ENCODE measurements at places on chromosomes 3 and 15.
A peak's percentile ranks its signal among the peaks of the same experiment; 100 is the strongest.

GRCh38 chr3:105836533-105836932 lies 32.3 kb downstream of the CBLB start:
- no peak for DNase-seq

- DNase-seq: no peak
Measured at GRCh38 chr3:2476996-2477395, 378.3 kb downstream of the CNTN4 start.

- peak; percentile 85 for DNase-seq
Measured at GRCh38 chr3:43180027-43180426, 74.1 kb upstream of the POMGNT2 start.

DNA sequence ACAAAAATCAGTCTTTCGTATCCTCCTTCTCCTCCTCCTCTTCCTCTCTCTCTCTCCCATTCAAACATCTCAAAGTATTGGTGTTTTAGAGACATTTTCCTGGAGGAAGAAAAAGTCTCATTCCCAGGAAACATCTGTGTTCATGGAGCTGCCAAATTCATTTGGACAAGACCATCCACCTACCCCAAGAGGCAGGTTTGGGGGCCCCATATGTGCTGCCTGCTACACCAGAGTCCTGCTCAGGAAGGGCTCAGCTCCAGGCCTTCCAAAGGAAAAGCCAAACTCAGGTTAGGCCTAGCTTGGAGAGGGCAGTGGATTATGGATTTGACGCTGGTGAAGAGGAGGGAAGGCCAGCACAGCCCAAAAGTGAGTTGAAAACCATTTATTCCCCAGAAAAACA lies 131.2 kb downstream of the SRGAP3 start:
- DNase-seq: no peak

GRCh38 chr3:195754141-195754540 lies 33.4 kb downstream of the MUC20 start:
- no peak for DNase-seq

DNA sequence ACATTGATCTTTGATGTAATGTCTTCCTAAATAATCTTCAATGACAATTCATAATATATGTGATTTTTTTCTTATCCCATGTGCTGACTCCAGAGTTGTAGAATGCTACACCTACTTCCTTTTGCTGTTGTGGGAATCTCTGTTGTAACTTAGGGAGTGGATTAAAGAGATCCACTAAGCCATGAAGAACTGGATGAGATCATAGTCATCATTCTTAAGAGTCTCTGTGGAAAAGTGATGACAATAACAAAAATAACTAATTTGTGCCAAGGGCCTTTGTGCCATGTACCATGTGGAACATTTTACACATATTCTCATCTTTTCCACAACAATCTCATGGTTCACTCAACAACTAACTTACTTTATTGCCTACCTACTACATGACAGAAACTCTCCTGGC lies 162.9 kb upstream of the PDZRN3 start:
- DNase-seq: no peak

DNA sequence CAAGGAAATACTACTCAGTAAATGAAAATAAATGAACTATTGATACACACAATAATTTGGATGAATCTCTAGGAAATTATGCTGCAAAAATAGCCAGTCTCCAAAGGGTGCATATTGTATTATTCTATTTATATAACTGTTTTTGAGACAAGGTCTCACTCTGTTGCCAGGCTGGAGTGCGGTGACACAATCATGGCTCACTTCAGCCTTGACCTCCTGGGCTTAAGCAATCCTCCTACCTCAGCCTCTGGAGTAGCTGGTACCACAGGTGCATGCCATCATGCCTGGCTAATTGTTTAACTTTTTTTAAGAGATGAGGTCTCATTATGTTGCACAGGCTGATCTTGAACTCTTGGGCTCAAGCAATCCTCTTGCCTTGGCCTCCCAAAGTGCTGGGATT lies 12.5 kb downstream of the KLHDC8B start:
- no peak for DNase-seq

DNA sequence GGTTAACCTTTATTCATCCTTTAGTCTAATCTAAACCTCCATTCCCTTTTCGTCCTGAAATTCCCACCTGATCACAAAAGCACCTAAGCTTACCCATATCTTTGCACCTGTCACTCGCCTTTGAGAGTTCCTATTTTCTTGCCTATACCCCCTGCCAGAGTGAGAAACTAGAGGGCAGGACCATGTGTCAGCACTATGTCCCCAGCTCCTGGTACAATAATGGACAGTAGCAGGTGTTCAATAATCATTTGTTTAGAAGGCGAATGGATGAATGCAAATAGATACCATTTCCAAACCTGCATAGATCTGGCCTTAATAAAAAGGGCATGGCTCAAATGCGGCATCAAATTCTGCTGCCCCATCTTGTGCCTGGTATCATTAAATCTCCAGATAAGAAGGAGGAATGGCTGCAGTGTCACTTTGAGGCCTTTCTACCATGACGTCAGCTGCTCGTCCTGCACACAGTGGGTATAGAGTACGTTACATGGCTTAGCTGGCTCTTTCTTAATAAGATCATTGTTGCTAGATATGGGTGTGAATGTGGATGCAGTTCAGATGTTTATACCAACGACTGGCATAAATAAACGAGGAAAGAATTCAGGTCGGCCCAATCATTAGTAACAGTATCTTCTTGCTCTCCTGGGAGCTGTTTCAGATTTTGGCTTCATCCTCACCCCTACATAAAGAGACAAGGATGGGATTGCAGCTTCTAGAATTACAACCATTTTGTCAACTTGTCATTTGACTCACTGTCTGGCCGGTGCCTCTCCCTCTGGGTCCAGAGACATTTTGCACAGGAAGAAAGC lies 148.7 kb downstream of the RORA start:
- DNase-seq: no peak

GRCh38 chr3:162586591-162586990 lies 1090.0 kb downstream of the OTOL1 start:
- no peak for DNase-seq

DNA sequence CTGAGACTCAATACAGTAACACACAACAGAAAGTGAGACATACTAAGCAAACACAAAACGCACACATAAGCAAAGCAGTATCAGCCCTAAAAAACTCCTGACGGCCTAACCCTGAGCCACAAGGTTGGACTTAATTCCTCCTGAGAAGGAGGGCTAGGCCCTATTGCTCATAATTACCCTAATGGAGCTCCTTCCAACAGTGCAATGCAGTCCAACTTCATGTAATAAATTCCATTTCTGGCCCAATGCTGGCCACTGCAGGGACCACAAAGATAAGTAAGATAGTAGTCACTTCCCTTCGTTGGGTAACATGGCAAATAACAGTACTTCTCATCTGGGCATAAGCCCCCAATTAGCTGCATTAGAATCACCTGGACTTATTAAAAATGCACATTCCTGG lies 4.2 kb downstream of the VPS39 start:
- DNase-seq: no peak

DNA sequence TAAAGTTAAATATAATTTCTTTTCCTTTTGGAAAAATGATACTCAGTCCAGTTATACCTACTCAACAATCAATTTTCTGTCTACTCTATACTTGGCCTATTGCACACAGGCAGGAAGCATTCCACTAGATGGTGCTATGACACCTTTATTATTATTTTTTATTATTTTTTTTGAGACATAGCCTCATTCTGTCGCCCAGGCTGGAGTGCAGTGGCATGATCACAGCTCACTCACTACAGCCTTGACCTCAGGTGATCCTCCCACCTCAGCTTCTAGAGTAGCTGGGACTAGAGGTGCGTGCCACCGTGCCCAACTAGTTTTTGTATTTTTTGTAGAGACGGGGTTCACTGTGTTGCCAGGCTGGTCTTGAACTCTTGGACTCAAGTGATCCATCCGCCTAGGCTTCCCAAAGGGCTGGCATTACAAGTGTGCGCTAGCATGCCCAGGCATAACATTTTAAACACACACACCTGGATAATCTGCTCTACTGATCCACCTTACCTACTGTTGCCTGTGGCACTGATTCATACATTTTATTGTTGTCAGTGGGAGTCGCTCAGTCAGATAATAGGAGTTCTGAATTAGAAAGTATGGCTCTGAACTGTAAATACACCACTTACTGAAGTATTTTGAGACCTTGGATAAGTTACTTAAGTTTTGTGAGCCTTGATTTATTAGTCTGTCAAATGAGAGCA lies 56.2 kb downstream of the EIF3J start:
- no peak for DNase-seq

GRCh38 chr3:117692416-117692995 lies 982.9 kb downstream of the TUSC7 start:
- DNase-seq: no peak

DNA sequence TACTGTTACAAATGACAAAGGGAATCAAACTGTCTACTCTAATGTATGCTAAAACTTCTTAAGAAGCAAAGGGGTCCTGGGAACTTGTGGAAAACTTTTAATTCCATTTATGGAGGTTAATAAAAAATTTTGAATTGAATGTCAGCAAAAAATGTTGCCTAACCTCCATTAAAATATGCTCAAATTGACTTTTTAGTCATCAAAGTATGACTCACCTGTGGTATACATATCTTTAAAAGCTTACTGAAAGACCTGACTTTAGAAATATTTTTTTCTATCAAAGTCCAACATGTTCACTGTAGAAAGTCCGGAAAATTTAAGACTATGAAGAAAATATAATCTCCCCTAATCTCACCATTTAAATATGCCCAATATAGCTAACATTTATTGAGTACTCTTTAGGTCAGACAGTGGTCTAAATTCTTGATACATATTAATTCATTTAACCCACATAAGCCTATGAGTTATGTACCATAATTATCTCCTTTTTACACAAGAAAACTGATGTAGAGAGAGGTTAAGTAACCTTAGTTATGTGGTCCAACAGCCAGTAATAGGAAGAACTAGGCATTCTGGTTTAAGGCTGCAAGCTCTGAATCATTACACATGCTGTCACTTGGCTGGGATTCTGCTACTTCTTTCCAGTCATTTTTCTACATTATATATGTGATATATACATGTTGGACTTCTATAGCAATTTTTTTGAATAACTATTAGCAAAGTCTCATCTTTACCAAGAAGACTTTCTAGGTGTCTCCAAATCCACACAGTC lies 83.6 kb downstream of the PDZRN3 start:
- DNase-seq: no peak

GRCh38 chr3:23650371-23651140 lies 155.2 kb upstream of the UBE2E1 start:
- peak; percentile 58 for DNase-seq

- no peak for DNase-seq
Measured at GRCh38 chr3:76310089-76310488, 524.7 kb upstream of the ZNF717 start.

DNA sequence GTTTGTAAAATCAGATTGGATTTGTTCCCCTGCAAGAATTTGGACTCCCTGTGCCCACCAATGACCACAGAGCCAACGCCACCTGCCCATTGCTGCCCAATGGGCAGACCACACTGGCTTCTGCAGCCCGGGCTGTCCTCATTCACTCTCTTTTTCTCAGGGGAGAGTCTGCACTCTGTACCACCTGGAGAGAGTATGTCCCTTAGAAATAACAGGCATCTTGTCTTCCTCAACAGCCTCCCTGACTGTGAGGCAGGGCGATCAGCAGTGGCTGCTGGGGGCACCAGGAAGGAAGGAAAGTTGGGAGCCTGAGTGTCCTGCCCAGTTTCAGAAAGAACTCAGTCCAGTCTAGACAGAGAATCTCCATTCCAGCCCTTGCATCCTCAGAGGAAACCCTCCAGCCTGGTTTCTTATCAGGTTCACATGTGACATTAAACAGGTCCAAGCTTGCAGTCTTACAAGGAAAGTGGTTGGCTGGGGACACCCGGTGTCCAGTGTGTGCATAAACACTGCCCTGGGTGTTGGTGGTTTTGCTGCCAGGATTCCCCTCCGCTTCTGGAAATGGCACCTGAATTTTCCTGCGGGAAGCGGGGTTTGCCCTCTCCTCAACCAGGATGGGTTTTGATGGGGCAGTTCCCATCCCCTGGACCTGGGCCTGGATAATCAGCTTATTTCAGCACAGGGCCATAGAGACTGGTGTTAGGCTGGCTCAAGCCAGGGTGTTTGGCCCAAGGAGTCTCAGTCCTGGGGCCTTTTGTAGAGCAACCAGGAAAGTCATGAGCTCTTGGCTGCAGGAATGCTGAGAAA lies 37.2 kb downstream of the SSUH2 start:
- peak; percentile 10 for DNase-seq

GRCh38 chr3:134327594-134327975 lies 46.7 kb downstream of the AMOTL2 start:
- no peak for DNase-seq

DNA sequence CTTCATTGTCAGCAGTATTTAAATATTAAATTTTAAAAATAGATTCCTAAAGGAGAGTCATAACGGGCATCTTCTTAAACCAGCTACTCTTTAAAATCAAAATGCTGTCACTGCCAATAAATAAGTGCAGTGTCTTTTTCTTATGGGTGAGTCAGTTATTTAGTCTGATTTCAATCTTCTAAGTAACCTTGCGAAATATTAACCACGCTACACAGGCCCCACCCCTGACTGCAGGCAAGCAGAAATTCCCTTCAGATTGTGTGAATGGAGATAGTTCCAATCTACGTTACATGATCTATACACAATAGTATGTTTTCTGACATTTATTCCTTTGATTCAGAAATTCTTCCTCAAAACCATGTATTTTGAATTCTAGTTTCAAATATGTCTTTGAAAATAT lies 141.5 kb downstream of the GADL1 start:
- DNase-seq: peak; percentile 84

DNA sequence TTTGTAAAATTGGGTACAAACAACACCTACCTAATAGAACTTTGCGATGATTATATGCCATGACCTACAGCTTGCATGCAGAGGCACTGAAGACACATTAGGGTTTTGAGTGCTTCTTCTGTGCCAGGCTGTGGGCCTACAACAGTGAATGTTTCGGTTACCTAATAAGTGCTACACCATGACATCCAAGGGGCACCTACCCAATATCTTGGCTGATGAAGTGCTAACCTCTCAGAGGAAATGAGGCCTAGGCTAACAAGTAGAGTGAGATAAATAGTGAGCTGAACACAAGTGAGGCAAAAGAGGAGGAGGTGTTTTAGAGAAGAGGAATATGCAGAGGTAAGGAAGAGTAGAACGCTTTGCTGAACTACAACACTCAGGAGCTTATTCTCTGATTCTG lies 12.2 kb upstream of the RASGRP1 start:
- no peak for DNase-seq

- no peak for DNase-seq
Measured at GRCh38 chr3:11610044-11610671, 33.6 kb downstream of the VGLL4 start.

Data from suppressor macrophage (primary cell).